Caco-2 (cell line): ENCODE measurements at places on chromosomes 16 and 17.

DNA sequence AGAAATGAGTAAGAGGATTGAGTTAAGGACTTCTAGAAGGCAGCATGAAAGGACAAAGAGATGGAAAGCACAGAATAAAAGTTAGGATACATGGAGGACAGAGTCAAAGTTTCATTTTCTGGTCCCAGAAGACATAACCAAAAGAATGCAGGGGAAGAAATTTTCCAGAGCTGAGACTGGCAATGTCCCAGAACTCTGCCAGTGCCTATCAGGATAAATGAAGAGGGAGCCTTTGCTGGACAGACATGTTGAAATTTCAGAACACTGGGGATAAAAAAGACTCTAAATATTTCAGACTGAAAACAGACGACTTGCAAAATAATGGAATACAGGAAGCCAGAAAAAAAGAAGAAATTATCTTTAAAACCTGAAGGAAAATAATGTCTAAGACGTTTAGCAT lies 55.7 kb downstream of the NT5M start:
- no peak for DNase-seq

DNA sequence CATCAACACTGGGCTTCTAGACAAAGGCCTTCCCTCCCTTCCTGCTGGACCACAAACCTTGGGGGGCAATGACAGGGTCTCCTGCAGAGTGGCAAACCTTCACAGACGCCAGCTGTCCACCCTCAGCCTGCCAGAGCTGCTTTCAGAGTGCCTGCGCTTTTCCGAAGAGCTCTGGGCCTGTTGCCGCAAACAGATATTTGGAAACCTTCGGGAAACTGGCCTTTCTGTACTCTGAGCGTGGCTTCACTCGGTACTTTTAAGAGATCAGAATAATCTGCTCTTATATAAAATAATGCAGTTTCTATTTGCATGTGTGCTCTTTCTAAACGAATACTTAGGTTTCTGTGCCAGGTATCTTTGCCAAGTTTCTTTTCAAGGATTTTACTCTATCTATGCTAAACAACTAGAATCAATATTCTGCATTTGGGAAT lies 152.1 kb upstream of the CHMP6 start:
- DNase-seq = no peak

- no peak for DNase-seq
Measured at GRCh38 chr17:57852092-57852954, 2.5 kb upstream of the MRPS23 start.

GRCh38 chr16:31201582-31202413 lies 762 bp downstream of the PYCARD start:
- DNase-seq = no peak

GRCh38 chr17:72591289-72592241 lies 470.7 kb downstream of the SOX9 start:
- no peak for DNase-seq

GRCh38 chr16:88784856-88785105 lies 239 bp downstream of the PIEZO1 start:
- no peak for DNase-seq

DNA sequence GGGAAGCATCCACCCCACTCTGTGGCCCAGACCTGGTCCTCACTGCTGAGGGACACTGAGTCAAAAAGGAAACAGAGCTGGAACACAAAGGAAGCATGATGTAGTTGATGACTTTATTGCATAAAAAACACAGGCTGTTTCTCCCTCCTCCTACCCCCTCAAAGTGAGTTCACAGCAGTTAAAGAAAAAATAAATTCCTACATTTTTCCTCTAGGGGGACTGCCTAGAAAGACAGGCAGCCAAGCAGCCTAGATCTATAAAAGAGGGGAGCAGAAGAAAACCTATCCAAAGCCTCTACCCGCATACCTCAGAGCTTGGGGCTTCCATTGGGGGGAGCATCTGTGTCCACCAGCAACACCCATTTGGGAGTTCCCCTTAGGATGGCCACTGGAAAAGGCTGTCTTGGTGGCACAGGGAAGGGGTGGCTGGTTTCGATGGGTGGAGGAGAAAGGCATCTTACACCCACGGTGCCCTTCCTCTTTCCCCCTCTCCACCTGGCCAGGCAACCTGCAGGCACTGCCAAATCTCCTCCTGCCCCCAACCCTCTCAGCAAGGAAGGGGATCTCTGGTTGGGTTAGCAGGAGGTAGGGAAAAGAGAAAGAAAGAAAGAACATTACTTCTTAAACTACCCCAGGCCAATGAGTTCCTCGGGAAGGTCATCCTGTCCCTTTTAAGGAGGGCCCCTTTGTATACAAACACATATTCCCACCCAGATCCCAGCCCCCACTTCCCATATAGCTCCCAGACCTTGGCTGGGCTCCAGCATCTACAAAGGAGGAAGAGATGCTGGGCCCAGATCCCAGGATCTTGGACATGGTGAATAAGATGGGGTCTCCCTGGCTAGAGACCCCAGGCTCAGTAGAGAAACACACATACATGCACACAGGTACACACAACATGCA lies 4.0 kb upstream of the SCRN2 start:
- DNase-seq = no peak
